ENCODE measurements at places on chromosomes 12 and 14.

DNA sequence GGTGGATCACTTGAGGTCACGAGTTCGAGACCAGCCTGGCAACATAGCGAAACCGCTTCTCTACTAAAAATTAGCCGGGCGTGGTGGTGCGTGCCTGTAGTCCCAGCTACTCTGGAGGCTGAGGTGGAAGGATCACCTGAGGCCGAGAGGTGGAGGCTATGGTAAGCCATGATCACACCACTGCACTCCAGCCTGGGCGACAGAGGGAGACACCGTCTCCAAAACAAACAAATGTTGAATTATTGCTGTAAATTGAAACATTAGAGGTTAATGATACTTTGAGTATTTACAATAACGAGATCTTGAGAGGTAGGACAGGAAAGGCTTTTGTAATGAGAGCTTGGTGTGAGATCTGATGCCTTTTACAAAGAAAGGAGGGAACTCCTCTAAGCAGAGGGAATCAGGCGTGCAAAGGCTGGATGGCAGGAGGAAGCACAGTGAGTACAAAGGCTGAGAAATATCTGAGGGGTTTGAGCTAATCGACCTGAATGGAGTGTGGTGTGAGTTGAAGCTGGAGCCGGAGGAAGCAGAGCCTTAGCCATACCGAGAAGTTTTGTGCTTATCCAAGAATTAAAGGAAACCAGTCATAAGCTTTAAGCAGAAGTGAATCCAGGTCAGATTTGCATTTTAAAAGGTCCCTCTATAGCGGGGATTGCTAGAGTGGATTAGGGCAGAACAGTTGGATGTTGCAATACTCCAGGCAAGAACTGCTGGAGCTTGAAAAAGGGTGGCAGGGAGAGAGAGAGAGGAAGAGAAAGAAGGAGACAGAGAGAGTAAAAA lies 1.1 kb downstream of the RHNO1 start:
- DNase-seq: no peak

- DNase-seq: peak; percentile 60
Observed at GRCh38 chr12:31736472-31736871, 7.7 kb upstream of the AMN1 start.

GRCh38 chr12:12270226-12270625 lies 3.4 kb upstream of the LRP6 start:
- DNase-seq: no peak

DNA sequence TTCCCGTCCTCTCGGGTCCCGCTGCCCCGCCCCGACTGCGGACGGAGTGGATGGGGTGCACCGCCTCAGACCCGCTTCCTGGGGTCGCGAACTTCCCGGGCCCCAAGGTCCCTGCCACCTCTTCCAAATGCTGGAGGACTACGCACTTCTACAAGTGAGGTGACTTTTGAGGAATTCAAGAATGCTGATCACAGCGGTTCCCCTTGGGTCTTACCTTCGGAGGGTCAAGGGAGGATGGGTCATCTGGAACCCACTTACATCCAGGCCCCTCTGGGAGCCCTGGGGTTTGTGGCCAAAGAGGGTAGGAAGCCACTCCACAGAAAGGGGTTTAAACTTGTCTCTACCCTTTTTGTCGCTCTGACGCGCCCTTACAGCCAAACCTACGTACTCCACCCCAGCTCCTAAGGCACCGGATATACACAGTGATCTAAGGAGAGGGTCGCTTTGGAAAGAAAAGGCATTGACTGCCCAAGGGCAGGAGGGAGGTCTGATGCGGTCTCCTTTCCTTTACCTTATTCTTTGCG lies 532 bp upstream of the PRKD1 start:
- DNase-seq: no peak

- no peak for DNase-seq
Observed at GRCh38 chr14:25006961-25007795, 42.8 kb downstream of the STXBP6 start.

- DNase-seq: no peak
Observed at GRCh38 chr14:95052016-95052585, 105.2 kb downstream of the DICER1 start.

GRCh38 chr12:105348561-105348960 lies 18.1 kb downstream of the C12orf75 start:
- no peak for DNase-seq

GRCh38 chr12:89542236-89542635 lies 16.4 kb upstream of the POC1B start:
- no peak for DNase-seq

DNA sequence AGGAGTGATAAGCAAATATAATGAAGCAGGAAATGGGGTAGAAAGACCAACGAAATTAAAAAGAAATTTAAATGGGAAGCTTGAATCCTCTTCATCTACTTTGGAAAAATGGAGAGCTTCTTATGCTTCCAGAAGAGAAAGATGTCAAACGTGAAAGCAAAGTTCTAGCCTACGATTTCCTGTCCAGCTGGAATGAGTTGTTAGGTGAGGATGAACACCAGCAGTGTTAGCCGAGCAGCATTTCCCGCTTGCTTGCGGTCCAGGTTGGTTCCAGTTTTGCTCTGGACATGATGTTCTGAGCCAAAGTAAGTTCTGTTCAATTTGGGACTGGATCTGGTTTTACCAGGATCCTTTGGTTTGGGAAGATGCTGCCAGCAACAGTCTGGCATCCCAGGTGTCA lies 78.9 kb downstream of the DACT1 start:
- no peak for DNase-seq

DNA sequence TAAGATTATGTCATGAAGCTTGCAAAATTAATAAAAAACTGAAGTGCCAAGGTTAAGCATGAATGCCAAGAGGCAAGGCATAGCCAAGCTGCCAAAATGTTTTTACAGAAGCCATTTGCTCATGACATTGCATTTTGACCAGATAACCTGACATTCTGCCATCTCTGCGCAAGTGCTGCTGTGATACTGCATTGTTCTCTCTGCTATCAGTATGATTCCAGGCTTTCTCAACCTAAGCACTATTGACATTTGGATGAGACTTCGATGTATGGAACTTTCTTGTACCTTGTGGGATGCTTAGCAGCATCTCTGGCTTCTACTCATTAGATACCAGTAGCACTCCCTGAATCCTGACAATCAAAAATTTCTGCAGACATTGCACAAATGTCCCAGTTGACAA lies 139.2 kb downstream of the RASSF9 start:
- DNase-seq: no peak

DNA sequence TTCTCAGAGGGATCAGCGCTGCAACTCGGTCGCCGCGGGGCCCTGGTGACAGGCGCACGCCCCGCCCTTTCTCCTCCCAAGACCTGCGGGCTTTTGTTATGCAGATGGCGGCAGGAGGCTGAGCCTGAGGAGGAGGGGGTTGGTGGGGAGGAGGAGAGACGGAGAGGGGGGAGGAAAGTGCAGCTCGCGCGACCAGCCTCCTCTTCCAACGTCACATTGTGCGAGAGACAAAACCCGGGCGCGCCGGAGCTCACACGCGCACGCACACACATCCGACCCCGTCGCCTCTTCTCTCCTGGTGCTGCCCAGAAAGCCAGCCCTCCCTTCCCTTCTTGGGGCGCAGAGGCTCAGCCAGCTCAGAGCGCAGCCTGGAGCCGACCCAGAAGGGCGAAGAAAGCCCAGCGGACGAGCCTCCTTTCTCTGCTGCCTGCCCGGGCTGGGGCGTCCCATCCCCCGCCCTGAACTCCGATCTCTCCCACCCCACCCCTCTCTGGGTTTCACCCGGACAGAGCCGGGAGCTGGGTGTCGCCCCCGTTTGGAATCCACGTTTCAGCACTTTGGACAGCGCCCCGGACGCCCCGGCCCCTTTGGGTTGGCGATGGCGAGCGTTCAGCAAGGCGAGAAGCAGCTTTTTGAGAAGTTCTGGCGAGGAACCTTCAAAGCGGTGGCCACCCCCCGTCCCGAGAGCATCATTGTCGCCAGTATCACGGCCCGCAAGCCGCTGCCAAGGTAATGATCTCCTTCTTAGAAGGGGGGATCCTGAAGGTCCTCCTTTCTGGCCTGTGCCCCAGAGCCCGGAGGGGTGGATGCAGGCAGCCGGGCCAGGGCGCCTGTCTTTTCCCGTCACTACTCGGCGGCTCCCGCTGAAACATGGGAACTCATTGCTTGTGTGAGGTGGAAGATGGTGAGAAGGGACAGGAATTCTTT lies at the start of gene SRRM4:
Gene SRRM4, plus strand, starts transcription at position 257 of the 927 bp plus-strand sequence. Its CDS starts 342 bp downstream, at position 599.
- DNase-seq: no peak

DNA sequence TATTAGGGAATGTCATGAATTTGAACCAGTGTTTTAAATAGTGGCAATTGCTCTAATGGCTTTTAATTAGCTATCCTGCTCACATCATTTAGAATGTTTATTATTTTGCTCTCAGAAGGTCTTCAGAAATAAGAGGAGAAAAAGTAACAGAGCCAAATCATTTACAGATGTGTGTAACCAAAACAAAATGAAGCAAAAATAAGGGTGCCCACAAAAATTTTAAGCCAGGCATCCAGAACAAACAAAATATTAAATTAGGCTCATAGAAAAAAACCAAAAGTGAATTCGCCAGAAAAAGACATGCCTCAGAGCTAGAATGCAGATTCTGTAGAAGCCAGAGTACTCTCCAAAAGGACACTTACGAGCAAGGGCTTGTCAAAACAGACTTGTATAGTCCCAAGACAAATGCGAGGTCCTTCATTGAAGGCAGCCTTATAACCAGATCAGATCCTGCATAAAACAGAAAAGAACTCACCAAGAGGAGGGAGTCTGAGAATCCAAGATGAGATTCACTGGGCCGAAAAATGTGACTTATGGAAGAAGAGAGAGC lies 20.2 kb upstream of the SERPINA1 start:
- no peak for DNase-seq

DNA sequence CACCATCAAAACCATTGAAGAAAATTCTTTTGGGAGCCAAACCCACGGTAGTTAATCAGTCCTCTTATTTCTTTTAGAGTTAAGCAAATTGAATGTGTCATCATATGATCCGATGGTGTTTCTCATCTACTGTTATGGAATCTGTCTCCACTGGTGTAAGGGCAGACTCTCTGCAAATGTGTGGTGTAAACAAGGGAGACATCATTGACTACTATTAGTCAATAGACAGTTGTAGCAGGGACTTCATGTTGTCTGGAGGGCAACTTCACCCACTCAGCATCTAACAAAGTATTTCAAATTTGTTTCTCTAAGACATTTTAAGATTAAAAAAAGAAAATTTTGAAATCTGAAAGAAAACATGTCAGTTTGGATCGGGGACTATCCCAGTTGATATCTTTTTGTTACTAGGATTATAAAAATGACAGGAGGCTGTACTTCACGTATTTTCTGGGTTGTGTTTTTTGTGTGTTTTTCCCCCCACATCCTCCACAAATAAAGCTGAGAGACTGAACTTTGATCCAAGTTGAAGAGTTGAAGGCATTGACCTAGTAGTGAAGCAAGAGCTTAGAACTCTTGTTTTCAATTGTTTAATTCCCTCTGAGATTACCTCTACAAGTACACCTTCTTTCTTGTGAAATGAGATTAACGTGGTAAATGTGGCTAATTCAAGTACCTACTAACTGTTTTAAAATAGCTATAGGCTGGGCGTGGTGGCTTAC lies 4.0 kb downstream of the GOLGA5 start:
- no peak for DNase-seq

DNA sequence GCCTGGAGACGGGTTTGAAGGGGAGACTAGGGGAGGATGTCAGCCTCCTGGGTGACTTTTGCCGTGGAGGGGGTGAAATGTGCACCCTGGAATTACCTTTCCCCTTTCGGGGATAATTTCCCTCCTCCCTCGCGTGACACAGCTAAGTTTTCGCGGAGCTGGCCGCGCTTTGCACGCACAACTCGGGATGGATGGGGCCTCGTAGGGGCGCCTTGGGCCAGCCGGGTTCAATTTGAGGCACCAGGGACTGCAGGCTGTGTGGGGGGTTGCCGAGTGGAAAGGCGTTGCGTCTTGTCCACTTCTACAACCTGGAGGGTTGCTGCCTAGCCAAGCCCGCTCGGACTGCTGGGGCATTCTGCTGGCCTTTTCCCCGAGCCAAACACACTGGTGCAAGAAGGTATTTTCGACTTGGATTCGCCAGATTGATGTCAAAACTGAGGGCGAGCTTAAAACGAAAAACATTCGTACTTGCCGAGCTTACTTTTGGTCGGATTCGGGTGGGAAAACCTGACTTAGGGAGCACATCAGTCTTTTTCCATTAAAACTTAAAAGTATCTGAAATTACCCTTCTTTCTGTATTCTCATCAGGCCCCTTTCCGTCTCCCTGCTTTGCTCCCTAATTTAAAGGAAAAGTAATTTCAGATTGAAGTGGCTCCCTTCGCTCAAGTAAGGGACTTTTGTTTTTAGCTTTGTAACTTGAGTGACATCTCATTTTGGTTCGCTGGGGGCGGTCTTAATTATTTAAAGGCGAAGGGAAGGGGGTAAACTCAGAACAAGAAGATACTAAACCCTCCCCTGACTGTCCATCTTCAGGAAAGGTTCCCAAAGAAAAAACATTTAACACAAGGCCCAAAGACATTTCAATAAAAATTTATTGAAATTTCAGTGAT lies 14.3 kb downstream of the TBX3 start:
- no peak for DNase-seq

- no peak for DNase-seq
Observed at GRCh38 chr12:1916371-1917171, 1.9 kb downstream of the CACNA2D4 start.

- DNase-seq: no peak
Observed at GRCh38 chr12:85814741-85815140, 21.5 kb downstream of the RASSF9 start.

GRCh38 chr14:88170333-88170732 lies 152.7 kb downstream of the KCNK10 start:
- DNase-seq: no peak

DNA sequence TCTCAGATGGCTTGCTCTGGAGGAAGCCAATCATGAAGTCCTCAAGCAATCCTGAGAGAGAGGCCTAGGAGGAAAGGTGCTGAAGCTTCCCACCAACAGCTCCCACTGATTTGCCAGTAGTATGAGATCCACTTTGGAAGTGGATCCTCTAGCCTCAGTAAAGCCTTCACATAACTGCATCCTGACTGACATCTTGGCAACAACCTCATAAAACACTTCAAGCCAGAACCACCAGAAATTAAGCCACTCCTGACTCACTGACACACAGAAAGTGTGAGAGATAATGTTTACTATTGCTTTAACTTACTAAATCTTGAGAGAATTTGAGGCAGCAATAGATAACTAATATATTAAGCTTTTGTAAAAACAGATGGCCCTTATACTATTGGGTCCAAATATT lies 11.7 kb upstream of the TMX1 start:
- DNase-seq: no peak

- no peak for DNase-seq
Observed at GRCh38 chr12:123071857-123072256, 79.0 kb downstream of the PITPNM2 start.

GRCh38 chr12:3871356-3871755 lies 1.8 kb downstream of the PARP11 start:
- no peak for DNase-seq

All from activated T-cell treated with anti-CD3 and anti-CD28 coated beads, Interleukin-2, amount 50 U/mL, for 4 hours (primary cell).